ENCODE measurements at places on chromosomes 3 and 15. TPM values are rescaled to one million over a fixed set of nuclear protein-coding genes. Genes with fewer than 3 reads are reported as not detected.

The TPRG1 gene
- 0.78 TPM for total RNA-seq

The GMPS gene
- 68.2 TPM for total RNA-seq

The ZNF35 gene
- total RNA-seq = 10.4 TPM

The PYDC2 gene
- total RNA-seq = not detected

The ZBTB38 gene
- total RNA-seq = 103 TPM

The SOX14 gene
- not detected for total RNA-seq

The FRMD5 gene
- under 0.01 TPM for total RNA-seq

The POPDC2 gene
- under 0.01 TPM for total RNA-seq

The IL20RB gene
- total RNA-seq = 1.8 TPM

The NUP210 gene
- not detected for total RNA-seq

The DBR1 gene
- 13.7 TPM for total RNA-seq

The CLDN11 gene
- 792 TPM for total RNA-seq

The IL17RB gene
- total RNA-seq = under 0.01 TPM

The TMC3 gene
- total RNA-seq = not detected

The GOLIM4 gene
- total RNA-seq = 38.1 TPM

The IP6K1 gene
- total RNA-seq = 35.6 TPM

The PRSS50 gene
- total RNA-seq = not detected

The GOLGA8R gene
- 1.2 TPM for total RNA-seq

The TEX55 gene
- total RNA-seq = not detected

Measured in subcutaneous preadipocyte (primary cell).